ENCODE measurements at places on chromosomes 3 and 15.

- DNase-seq, result no peak
Observed at GRCh38 chr15:26983822-26984221, 12.8 kb downstream of the GABRG3 start.

DNA sequence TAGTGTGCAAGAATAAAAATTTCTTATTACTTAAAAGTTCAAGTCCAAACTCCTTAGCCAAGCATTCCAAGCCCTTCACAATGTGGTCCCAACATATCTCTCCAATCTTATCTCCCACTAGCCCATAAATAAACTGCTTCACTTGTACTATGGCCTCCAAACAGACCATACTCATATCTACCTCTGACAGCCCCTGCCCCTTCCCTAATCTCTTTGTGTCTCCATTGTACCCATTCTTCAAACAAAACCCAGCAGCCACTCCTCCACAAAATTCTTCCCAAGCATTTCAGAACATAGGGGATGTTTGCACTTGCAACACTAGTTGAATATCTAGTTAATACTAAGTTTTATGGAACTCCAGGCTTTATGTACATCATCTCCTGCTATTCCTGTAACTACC lies 30.5 kb downstream of the LCMT2 start:
- peak; percentile 17 for DNase-seq

GRCh38 chr3:13708871-13709595 lies 160.1 kb downstream of the FBLN2 start:
- DNase-seq, result no peak

DNA sequence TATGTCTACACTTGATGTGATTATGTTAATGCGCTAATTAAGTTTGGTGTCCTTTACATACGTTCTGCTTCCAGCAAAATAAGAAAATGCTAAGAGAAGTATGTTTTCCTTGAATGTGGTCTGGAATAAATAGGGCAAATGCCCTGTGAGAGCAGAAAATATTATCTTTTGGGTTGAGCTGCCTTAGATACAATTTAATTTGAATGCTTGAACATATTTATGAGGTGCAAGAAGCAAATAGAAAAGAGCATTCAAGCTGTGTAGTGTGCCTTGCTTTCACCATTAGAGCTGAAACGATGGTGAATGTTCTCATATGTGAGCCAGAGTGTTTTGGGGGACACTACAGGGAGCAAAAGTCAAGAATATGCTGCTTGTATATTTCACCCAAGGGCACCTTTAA lies 15.9 kb upstream of the ARNT2 start:
- no peak for DNase-seq

DNA sequence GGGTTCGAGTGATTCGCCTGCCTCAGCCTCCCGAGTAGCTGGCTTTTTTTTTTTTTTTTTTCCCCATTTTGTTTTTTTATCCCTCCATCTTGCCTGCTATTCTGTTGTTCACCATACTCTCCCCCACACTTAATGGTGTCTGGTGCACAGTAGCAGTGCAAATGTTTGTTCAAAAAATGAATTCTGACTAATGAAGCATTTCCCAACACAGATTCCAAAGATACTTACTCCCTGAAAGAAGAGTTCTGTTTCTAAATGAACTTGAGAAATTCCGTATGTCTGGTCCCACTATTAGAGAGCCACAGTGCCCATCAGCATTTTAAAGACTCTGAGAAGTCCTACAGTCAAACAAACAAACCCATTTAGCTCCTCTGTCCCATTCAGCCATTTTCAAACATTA lies 9.5 kb downstream of the EDEM1 start:
- DNase-seq, result no peak

GRCh38 chr15:28912422-28912821 lies 26.6 kb downstream of the APBA2 start:
- DNase-seq, result peak; percentile 78

DNA sequence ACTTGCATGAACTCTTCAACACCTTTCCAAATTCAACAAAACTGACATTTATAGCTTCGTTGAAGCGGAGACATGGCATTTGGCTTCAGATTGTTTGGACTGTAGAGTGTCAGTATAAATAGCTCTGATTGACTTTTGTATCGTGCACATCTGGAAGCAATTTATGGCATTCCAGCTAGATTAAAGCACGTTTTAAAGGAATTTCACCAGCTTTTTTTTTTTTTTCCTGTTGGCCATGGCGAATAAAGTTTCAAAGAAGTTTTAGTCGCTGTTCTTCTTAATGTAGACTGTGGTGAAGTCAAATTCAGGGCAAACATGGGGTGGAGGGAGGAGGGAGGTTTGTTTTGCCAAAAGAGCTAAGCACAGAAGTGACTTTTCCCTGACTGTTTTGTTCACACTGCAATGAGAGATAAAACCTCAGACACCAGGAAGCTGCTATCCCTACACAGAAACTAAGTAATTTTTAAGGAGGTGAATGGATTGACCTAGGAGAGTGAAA lies 391.0 kb upstream of the RARB start:
- DNase-seq, result no peak

- no peak for DNase-seq
Observed at GRCh38 chr3:30720586-30721313, 114.3 kb downstream of the TGFBR2 start.

DNA sequence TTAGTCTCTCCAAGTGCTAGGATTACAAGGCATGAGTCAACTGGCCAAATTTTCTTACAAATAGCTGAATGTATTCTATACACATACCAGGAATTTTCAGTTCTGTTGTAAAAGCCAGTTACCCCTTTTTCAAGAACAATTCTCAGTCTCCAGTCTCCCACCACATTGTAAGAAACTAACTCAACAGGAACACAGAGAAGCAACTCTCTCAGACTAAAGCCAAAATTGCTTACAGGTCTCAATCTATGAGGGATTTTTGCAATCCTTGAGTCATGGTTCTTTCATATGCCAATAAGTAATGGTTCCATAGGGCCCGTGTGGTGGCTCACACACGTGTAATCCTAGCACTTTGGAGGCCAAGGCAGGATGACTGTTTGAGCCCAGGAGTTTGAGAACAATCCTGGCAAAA lies 8.5 kb downstream of the IP6K2 start:
- DNase-seq, result no peak

DNA sequence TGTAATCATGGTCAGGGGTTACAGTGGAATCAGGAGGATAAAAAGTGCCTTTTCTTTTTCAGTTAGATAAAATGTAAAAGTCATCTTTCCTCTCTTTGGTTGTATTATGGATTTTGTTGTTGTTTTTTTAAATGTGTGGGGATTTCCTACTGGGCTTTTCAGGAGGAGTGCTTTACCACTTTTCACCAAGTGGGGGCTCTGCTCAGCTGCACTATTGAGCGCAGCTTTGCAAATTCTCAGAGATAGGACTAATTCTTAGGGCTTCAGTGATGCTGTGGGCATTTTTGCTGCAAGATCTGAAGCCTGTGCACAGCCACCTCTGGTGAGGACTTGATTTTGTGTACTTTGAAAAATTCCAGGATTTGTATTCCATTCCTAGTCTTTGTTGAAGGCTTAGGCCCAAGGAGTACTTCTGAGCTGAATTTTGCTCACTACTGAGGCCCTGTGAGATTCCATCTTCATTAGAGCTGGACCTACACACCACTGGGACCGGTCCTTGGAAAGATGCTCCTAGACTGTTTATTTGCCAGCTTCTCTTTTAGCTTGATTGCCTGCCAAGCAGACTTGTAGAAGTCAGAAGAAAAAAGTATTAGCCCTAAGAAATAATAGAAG lies 7.5 kb downstream of the GNB5 start:
- peak; percentile 10 for DNase-seq

- no peak for DNase-seq
Observed at GRCh38 chr3:171260466-171260865, 199.7 kb downstream of the TNIK start.

DNA sequence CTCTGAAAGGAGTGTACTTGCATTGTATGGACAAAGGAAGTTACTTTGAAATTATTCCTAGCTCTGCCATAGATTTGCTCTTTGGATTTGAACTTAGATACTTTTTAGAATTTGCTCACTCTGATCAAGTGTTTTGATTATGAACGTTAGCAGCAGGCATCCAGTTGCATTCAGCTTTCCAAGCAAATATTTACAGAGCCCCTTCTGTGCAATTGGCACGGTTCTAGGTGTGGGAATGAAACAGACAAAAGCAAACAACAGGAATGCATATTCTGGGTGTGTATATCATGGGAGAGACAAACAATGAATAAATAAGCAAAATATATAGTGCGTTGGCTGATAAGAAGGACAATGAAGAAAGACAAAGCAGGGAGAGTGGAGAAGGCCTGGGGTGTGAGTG lies 125.5 kb upstream of the ADAMTS9 start:
- no peak for DNase-seq

GRCh38 chr3:29668233-29668632 lies 387.4 kb downstream of the RBMS3 start:
- no peak for DNase-seq

- DNase-seq, result no peak
Observed at GRCh38 chr15:67601073-67601472, 58.6 kb downstream of the MAP2K5 start.

DNA sequence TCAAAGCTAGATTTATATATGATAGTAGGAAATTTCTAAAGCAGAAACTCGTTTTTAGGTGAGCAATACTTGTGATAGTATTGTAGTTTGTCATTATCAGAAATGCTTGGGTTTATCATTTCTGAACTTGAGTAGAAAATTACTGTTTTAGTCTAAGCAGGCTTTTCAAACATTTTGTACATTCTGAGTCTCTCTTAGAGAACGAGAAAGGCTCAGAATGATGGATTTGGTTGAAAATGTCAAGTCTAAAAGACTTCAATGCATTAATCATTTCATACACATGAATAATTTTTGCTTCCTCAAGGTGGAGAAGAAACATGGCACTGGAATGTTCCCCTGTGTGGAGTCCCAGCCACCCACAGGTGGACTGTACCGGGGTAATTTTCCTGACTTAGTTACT lies 387.1 kb downstream of the NAALADL2 start:
- DNase-seq, result no peak

DNA sequence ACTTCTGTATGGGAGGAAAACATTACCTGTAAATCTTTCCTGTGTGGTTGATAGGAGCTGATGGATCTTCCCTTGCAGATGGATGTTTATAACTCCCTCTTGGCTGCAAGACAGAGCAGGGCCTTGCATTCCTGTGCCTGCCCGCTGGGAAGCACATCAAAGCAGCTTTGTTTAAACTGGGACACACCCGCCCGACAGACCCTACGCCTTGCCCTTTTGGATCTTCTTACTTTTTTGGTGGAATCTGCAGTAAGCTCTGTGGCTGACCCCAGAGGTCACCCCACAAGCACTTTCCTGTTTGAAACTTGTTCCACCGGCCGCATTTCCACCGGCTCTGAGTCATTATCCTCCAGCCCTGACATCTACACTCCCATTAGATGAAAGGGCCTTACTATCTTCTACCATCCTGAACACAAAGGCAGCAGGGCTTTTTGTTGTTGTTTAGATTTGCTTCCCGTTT lies 244.1 kb upstream of the STT3B start:
- DNase-seq, result no peak

DNA sequence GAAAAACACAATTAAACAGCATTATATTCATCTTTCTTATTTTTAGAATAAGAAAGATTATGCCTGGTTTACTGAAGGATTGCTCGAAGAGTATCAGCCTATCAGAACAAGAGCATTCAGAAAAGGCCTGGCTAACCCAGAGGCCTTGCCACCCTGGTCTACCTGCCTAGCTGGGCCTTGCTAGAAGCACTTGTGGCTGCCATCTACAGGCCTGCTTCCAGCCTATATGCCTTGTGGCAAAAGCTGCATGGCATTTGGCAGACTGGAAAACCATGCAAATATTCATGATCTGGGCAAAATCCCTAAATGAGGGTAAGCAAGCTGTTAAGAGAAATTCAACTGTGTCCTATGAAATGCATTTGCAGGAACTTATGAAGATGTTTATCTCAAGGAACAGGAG lies 9.3 kb upstream of the ATP13A4 start:
- peak; percentile 9 for DNase-seq

- no peak for DNase-seq
Observed at GRCh38 chr3:103170651-103171050, 735.8 kb downstream of the ZPLD1 start.

DNA sequence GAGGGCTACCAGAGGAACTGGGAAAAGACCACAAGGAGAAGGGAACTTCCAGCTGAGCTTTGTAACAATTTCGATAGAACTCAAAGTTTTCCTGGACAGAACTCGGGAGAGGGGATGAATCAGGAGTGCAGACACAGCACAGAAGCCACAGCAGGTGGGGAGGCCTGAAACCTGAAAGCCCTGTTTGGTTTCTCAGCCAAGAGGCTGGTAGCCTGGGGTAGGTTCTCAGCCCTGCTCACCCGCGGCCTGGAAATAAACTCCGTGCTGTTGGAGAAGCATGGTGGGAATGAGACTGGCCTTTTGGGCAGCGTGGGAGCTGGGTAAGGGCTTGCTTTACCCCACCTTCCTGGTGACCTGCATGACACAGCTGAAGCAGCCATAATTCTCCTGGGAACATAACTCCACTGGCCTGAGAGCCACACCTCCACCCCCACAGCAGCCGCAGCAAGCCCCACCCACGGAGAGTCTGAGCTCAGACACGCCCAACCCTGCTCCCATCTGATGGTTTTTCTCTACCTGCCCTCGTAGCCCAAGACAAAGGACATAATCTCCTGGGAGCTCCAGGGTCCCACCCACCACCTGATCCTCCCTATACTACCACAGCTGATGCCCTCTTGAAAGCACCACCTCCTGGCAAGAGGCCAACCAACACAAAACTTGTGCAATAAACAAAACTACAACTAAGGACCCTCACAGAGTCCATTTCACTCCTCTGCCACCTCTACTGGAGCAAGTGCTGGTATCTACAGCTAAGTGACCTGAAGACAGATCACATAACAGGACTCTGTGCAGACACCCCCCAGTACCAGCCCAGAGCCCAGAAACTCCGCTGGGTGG lies 52.5 kb upstream of the CHRM5 start:
- DNase-seq, result peak; percentile 53

DNA sequence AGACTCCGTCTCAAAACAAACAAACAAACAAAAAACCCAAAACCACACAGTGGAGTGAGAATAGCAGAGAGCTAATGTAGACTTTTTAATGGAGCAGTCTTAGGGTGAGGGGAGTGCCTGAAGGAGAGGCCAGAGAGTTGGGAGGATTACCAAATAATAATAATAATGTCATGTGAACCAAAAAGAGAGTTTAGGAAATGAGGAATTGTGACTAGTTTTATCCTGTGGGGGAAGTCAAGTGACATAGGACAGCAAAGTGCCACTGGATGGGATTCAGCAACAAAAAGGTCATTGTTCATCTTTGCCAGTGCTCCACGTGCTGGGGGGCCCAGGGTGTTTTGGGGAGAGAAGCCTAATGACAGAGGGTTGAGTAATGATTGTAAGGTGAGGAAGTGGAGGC lies 12.9 kb downstream of the GPR87 start:
- no peak for DNase-seq

GRCh38 chr3:181635141-181635540 lies 76.6 kb upstream of the SOX2 start:
- no peak for DNase-seq

GRCh38 chr3:155553780-155554179 lies 191.1 kb downstream of the PLCH1 start:
- no peak for DNase-seq

DNA sequence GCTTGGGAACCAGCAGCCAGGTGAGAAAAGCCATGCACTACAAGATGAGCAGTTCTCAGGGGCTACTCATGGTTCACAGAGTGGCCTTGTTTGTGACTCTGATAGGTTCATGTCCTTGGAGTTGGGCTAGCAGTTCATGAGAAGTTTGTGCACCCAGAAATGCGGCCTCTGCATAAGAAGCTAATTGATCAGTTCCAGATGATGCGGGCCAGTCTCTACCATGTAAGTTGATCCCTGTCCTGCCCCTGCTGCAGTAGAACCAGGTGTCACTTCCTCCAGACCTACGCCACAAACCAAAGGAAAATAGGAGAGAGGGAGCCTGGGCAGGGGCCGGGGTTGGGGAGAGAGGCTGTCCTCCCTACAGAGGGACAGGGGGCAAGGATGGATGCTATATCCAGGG lies 27.2 kb upstream of the MANF start:
- no peak for DNase-seq
